ENCODE measurements at places on chromosomes 4 and X.

DNA sequence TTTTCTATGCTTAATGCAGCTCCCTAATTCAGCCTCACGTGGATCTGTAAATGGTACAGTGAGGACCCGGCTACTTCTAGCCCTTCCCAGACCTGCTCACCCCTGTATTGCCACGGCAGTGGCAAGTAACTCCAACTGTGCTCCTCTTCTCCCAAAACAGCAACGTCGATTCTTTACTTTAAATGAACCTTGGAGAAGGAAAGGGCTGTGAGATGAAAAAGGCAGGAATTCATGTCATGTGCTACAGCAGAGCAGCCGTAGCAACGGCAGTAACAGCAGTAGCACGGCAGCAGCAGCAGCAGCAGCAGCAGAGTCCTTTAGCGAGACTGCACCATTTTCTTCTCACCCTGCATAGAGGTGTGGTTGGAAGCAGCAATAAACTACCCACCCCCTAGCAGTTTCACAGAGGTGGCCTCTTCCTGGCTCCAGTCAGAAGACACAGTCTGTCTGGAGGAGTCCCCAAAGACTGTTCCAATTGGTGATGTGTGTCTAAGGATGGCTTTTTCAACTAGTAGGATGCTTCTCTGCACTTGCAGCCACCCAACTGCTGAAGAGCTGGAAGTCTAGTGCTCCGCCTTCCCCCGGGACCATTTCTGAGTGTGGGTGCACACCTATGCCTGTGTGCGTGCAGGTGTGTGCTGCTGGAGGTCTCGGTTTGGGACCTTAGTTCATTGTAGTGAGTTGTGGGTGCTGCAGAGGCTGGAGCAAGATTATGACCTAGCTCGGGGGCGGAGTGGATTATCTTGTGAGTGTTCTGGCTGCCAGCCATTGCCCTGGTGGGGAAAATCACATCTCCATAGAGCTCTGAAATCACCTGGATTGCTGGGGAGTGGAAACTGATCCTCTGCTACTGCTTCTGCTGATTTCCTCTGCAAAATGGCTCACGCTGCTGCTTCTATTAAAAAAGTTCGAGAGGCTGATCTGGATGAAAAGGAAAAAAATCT lies 67.2 kb downstream of the ANK2 start:
- no peak for DNase-seq

DNA sequence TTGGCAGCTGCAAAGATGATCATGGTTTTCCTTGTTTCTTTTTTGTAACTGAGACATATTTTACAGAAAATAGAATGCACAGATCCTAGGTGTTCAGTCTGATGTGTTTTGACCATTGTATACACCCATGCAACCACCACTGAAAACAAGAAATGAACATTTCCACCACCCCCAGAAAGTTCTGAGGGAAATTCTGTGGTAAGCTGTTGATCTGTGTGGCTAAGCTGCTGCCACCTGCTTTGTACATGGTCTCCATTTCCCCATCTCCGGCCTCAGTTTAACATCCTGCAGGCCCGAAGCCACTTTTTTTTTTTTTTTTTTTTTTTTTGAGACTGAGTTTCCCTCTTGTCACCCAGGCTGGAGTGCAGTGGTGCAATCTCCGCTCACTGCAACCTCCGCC lies 65.3 kb downstream of the NYX start:
- DNase-seq: no peak

- DNase-seq: no peak
These were observed 19.5 kb upstream of the PGRMC2 start for GRCh38 chr4:128307123-128307571.

- DNase-seq: no peak
These were observed 77.6 kb upstream of the FRMPD4 start for GRCh38 chrX:12060489-12061260.

- DNase-seq: no peak
These were observed 78.1 kb downstream of the BMP15 start for GRCh38 chrX:50988649-50989048.

- DNase-seq: no peak
These were observed 58.0 kb upstream of the CCSER1 start for GRCh38 chr4:90069151-90069550.

DNA sequence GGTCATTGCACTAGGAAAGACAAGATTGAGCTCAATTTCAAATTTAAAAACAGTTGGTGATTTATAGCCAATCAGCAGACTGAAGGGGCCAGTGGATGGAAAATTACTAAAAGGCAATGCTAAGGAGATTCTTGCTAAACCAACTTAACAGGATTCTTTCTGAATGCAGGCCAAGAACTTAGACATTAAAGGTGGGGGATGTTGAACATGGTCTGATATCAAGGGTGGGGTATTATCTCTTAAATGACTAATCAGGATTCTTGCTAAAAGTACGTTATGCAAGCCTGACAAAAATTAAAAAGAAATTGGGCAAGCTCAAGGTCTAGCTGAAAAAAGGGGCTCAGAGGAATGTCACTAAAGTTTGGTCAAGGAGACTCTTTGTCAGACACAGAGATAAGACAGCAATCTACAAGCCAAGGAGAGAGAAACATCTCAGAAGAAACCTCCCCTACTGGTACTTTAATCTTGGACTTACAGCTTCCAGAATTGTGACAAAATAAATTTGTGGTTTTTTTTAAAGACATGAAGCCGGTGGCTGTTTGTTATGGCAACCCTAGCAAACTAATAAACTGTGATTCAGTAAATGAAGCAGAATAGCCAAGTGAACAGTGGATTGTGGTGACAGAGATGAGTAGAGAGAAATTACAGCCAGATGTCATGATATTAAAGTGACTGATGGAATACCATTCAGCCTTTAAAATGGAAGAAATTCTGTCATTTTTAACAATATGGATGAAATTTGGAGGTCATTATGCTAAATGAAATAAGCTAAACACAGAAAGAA lies 120.3 kb upstream of the KLHL4 start:
- no peak for DNase-seq

- DNase-seq: no peak
These were observed 19.9 kb upstream of the PPP3CA start for GRCh38 chr4:101367201-101367600.

DNA sequence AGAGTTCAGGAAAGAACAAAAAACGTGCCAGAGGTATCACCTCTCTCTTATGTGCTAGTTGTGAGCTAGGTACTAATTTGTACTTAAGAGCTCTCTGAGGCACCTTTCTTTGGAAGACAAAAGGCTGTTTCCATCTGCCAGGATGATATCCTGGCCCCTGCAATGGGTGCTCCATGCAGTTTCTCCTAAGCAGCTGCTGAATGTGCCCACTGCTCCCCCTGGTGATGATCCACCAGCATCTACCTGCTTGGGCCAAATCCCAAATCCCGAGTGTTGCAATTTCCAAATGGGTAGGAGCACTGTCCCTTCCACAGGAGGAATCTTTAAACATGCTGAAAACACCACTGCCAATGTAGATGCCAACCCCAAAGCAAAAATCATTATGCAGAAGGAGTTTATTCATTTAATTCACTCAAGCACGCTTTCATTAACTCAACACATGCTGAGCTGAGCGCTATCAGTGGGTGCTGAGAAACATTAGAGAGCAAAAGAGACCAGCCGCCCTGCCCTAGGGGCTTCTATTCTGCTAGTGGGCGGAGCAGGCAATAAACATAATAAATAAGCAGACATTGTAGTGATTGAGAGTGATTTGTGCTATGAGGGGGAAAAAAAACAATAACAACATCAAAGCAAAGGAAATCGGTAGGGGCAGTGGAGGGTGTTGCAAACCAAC lies 69.6 kb upstream of the C4orf50 start:
- no peak for DNase-seq

- DNase-seq: no peak
These were observed 234.8 kb downstream of the BCOR start for GRCh38 chrX:39862963-39863362.
